NCI-H524 (cell line): ENCODE measurements at places on chromosomes 12 and 14.
A peak's percentile ranks its signal among the peaks of the same experiment; 100 is the strongest.

DNA sequence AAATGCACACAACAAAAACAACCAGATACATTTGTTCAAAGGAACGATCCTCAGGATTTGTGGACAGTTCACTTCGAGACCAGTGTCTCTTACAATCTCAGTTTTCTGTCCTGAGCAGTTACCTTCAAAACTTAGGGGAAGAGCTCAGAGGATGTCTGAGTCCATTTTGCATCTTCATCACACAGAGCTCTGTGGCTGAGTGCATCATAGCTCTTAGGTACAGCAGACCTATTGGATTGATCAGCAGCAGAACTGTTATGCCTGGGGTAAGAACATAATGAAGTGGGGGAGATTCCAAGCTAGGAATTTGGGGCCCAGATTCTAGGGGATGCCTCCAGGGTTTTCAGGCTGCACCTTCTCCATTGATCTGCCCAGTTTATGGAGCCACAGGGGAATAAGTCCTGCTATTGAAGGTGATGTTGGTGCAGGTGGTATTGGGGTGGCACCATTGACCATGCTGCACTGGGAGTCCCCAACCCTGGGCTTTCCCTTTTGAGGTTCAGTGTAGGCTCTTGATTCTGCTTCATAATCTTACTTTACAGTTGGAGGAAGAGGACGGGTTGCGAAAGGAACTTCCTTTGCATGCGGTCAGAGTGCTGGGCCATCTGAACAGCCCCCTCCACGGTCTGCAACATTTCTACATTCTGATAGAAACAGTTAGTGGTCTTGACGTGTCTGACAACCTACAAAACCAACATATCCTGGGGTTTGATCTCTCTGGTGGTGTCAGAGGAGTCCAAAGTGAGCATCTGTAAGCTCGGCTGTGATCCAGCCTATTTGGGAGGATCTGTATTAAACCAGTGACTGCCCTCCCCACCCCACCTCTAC lies 112.8 kb downstream of the CHST11 start:
- DNase-seq: no peak

GRCh38 chr12:27277846-27278260 lies 33.8 kb downstream of the STK38L start:
- no peak for DNase-seq

- DNase-seq: no peak
Measured at GRCh38 chr12:91958816-91959215, 186.8 kb downstream of the BTG1 start.

DNA sequence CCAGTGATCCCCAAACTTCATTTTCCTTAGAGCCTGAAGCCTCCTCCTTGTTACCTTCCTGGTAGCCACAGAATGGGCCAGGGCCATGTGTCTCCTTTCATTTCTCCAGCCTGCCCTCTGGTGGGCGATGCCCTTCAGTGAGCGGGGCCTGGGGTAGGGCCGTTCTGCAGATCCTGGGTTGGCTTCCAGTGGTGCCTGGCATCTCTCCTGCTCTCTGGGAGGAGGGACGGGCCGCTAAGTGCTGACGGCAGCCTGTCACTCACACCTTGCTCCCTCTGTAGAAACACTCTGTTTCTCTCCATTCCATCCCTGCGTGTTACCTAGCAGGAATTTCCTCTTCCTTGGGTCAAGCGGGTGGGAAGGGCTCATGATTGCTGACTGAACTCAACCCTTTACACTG lies 232.1 kb downstream of the CACNA1C start:
- DNase-seq: peak; percentile 51

- no peak for DNase-seq
Measured at GRCh38 chr14:105862581-105863239, 336.3 kb downstream of the TMEM121 start.

- no peak for DNase-seq
Measured at GRCh38 chr14:91470216-91470615, 39.9 kb downstream of the PPP4R3A start.

DNA sequence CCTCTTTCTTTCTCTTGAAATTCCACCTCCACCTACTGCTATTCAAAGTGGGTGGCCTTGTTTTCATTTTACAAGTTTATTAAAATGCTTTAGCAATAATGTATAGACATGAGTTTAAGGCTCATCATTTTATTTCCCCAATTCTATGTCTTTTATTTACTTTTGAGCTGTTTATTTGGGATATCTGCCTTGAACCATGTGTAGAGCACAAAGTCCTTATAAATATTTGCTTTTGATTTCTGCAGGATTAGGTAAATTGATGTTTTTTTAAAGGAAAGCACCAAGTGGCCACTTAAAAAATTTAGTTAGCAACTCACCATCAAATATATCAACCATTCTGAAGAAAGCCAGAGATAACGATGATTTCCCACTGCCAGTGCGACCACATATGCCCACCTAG lies 39.8 kb upstream of the KCNJ8 start:
- no peak for DNase-seq

DNA sequence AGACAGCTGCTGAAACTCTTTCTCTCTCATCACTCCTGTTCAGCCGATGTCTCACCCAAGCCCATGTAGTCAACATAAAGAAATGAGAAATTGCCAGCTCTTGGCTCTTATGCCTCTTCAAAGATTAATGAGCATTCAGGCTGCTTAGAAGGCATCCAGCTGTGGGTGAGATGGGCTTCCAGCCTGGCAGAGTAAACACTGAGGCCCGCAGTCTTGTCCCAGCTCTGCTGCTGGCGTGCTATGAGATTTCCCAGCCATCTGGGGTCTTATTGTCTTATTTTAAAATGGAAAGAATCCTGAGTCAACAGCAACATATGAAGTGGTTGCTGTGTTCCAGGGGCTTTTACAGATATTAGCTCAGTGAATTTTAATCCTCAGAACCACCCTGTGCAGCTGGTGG lies 12.6 kb downstream of the RXYLT1 start:
- peak; percentile 92 for DNase-seq

DNA sequence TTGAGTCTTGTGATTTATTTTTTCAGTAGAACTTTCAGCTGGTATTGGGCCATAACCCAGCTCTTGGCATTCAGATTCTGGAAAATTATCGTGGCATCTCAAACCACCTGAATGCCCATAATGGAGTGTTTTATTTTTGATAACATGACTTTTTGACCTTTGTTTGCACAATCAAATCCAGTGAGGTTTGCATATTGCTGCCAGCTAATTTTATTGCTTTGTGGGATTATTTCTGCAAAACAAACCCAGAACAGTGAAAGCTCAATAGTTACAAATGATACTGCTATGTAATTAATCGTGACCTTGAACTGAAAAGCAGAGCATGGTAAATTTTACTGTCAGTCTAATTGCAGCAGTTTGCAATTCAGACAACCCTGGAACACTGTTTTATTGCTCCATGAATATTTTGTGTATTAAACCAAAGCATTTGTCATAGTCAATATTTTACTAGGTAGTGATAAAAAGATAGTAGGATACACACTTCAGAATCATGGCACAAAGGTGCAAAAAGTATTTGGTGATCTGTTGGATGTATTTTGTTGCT lies 255.2 kb upstream of the NAV3 start:
- DNase-seq: no peak

- peak; percentile 75 for DNase-seq
Measured at GRCh38 chr14:102225936-102226335, 79.0 kb downstream of the MOK start.

GRCh38 chr14:70515811-70516210 lies 19.0 kb downstream of the ADAM20 start:
- DNase-seq: no peak

- peak; percentile 77 for DNase-seq
Measured at GRCh38 chr14:34059925-34060650, 109.2 kb upstream of the EGLN3 start.

DNA sequence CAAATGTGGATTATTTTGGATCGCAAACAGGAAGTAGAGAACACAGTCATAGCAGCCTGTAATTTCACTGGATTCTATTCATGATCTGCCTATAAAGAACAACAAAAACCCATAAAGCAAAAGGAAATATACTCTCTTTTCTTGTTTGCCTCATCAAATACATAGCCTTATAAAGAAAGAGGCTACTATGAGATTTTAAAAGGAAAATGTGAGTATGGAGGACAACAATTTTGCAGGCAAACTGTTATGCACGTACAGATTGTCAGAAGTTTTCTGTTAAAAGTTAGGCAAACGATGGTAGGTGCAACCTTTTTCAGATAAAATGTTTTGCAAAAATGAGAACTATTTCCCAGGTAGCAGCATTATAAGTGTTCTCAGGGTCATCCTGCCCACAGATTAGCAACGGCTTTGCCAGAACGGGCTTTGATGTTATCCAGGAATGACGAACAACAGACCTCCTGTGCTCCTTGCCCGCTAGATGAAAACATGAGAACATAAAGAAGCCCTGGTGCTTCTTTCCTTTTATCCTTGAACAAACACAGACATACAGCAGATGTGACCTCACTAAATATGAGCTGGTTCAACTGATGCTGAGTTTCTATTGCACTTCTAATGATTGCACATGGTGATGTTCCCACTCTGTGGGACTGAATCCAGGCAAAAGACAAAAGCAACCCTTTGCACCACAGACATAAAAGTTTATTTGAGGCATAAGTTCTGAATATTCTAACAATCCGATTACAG lies 88.1 kb downstream of the ITPR2 start:
- no peak for DNase-seq

DNA sequence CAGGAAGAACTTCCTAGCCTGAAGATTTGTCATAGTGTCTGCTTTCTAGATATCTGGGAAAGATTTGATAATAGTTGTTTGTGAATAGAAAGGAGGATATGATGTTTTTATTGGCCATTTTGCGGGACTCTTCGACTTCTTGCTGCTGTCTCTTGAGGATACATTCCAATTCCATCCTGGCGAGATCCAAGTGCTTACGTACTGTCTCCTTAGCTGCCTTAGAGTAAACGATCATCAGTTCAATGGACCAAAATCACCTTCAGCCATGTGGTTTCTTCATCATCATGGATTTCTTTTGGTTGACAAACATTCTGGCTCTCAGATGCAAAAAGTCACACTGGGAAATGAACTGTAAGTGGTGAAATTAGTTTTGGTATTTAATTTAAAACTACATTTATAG lies 82.7 kb upstream of the SCN8A start:
- no peak for DNase-seq
